ENCODE measurements at places on chromosomes 1 and 21. TPM values are rescaled to one million over a fixed set of nuclear protein-coding genes. Genes with fewer than 3 reads are reported as not detected.

GRCh38 chr1:107198561-107198960 is 57.7 kb downstream of the NTNG1 start:
- no peak for DNase-seq

- DNase-seq, result no peak
Measured at GRCh38 chr1:117138561-117138960, 17.0 kb upstream of the TRIM45 start.

Gene RSBN1
- total RNA-seq, result 33.9 TPM

DNA sequence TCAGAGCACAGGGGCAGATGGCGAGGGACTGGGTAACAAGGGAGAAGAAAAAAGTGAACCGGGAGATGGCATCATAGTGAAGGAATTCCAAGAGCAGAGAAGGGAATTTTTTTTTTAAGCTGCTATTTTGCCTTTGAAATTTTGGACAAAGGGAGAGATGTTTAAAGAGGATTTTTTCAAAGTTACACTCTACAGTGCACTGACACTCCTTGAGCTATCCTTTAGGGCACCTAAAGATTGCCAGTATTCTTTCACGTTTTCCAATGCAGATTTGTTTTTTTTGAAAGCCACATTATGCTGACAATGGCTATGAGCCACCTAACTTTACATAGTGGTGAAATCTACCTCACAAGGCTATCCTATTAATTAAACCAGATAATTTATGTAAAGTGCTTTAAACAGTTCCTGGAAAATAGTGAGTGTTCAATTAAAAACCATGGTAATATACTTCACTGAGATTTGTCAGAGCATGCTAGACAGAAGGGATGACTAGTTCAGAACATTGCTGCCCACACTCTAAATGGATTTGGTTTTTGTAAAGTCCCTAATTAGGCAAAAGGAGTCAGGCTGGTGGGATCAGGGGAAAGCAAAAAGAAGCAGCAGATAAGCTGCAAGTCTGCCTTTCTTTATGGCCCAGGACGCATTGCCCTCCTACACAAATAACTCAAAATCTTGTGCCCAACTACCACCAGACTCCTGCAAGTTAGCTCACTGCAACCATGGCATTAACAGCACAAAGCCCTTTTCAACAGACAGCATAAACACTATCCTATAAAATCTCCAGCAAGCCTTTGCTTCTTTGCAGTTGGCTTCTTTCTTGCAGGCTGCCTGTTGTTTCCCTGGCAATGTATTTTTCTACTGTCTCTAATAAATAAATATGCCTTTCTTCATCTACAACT is 53.9 kb downstream of the PRDX6 start:
- DNase-seq, result no peak

Gene MSH4
- 0.44 TPM for total RNA-seq

DNA sequence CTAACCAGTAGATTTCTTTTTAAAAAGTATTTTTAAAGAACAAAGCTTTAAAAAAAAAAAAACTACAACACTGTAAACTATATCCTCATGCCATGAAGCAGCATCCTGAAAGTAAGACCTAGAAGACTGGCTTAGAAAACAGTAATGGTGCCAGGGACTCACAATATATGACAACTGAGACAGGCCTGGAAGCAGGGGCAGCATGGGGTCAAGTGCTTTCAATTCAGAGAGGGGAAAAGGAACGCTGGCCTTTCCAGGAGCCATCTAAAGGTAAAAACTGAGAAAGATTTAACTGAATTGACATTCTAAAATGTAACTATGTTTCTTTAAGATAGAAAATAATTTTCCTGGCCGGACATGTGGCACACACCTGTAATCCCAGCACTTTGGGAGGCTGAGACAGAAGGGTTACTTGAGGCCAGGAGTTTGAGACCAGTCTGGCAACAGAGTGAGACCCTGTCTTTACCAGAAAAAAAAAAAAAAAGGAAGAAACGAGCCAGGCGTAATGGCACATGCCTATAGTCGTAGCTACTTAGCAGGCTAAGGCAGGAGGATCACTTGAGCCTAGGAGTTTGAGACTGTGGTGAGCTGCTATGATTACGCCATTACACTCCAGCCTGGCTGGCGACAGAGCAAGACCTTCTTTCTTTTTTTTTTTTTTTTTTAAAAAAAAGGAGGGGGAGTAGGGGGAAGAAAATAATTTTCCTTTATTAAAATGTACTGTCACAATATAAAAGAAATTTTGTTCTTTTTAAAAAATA is 54.1 kb downstream of the SLC35D1 start:
- no peak for DNase-seq

Measured in tibial nerve (tissue), 4 donors.